ENCODE measurements at places on chromosomes 5 and 9.

GRCh38 chr5:163033656-163034055, 403.7 kb upstream of the CCNG1 start:
- no peak for DNase-seq

DNA sequence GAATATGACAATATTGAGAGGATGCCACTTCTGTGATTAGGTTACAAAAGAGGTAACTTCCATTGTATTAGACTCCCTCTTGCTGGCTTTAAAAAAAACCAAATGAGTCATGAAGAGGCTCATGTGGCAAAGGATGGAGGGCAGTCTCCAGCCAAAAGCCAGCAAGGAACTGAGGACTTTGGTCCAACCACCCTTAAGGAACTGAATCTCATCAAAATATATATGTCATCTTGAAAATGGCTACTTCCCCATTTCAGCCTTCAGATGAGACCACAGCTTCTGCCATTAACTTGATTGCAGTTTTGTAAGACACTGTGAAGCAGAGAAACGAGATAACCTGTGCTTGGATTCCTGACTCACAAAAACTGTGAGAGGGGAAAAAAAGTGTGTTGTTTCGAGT, 15.5 kb upstream of the TRIM32 start:
- DNase-seq: no peak

DNA sequence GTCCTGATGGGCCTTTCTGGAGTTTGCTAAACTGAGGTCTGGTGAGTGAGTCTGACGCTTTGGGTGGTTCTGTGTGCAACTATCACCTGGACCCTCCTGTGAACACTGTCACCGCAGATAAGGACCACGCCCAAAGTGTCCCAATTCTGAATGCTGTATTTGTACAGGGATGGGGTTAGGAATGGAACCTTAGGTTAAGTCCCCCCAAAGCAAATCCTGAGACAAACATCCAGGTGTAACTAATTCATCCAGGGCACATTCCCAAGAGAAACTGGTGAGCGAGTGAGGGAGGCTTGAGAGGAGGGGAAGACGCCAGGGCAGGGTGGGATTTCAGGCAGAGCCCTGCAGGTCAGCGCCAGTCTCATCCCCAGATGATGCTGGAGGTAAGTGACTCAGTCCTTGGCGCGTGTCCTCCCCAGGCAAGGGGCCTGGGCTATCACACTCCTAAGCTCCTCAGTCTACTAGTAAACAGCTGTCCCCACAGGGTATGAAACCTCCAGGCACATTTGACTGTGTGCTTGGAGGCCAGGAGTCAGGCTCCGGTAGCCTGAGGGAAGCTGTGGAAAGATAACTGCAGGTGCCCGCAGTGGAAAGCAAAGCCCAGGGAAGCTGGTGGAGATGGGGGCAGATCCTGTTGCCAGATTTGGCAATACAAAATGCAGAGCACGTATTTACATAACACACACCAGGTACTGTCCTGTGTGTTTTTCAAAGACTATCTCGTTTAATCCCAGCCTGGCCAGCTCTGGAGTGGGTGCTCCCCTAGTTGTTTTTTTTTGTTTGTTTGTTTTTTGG, 66.7 kb downstream of the IL6ST start:
- no peak for DNase-seq

DNA sequence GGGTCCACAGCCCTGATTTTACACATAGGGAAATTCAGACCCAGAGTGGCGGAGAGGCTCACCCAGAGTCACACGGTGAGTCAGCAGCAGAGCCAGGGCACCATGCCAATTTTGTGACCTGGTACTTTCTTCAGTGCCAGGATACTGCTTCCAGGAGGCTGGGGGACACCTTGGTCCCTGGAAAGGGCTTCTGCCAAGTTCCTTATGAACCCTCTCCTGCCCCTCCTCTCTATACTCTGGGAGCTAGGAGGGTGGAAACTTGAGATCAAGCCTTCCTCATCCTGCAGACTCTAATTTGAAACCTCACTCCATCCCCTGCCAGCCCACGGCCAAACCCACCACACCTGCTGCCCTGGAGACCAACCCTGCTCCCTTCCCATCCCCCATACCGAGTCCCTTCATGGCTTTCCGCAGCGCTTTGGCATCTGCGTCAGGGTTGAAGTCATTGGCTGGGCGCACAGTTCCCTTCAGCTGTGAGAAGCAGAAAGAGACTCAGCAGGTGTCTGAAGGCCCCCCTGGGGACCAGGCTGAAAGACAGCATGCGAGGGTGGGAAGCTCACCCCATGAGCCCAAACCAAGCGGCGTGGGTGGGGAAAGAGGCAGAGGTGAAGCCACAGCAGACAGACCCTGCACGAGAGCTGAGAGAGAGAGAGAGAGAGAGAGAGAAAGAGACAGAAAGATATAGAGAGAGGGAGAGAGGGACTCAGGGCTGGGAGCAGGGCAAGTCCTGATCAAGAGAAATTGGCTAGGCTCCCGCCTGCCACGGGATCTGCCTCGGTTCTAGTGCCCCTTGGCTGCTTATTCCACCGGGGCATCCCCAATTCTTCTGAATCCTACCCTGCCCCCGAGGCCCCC, 33.5 kb downstream of the ANXA6 start:
- DNase-seq: no peak

DNA sequence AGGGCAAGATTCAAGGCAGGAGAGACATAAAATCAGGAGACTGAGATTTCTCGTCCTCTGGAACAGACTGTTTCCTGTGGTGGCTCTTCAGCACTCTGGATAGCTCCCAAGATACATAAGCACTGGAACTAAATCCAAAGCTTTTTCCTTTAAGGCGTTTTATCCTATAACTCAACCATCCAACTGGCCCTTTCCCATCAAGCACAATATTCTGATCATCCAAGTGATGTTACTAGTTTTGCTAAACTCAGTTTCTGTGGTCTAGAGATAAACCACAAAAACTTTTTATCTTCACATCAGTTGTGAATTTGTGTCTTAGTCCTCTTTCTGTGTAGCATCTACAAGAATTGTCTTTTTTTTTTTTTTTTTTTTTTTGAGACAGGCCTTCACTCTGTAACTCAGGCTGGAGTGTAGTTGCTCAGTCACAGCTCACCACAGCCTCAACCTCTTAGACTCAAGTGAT, 299.4 kb downstream of the COX7C start:
- no peak for DNase-seq

DNA sequence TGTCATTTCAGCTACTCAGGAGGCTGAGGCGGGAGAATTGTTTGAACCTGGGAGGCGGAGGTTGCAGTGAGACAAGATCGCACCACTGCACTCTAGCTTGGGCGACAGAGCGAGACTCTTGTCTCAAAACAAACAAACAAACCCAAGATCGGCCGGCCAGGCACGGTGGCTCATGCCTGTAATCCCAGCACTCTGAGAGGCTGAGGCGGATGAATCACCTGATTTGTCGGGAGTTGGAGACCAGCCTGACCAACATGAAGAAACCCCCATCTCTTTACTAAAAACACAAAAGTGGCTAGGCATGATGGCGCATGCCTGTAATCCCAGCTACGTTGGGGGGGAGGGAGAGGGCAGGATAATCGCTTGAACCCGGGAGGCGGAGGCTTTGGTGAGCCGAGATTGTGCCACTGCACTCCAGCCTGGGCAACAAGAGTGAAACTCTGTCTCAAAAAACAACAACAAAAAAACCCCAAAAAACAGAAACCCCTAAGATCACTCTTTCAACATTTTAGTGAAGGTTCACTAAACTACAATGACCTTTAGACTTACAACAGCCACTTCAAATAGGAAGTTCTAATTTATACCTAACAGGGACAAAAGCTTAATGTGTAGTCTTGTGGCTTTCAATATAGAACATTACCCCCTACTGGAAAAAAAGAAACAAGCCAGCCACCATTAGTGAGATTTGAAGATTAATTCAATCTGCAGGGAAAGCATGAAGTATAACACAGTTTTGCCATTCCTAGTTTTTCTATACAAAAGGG, 7.0 kb downstream of the HSPA9 start:
- DNase-seq: peak; percentile 71

- no peak for DNase-seq
Observed at GRCh38 chr5:179700401-179700918, 1.7 kb downstream of the CANX start.

DNA sequence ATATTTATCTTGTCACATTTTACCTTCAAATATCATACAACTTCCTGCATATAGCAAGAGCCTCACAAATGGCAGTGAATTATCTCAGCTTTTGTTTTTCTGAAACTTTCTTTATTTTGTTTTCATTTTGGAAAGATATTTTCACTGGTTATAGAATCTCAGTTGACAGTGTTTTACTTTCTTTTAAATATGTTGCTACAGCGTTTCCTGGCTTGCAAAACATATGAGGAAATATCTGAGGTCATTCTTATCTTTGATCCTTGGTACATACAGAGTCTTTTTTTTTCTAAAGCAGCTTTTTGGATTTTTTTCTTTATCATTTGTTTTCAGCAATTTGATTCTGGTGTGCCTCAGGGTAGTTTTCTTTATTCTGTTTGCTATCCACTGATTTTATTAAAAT, 77.6 kb upstream of the CEP78 start:
- no peak for DNase-seq

DNA sequence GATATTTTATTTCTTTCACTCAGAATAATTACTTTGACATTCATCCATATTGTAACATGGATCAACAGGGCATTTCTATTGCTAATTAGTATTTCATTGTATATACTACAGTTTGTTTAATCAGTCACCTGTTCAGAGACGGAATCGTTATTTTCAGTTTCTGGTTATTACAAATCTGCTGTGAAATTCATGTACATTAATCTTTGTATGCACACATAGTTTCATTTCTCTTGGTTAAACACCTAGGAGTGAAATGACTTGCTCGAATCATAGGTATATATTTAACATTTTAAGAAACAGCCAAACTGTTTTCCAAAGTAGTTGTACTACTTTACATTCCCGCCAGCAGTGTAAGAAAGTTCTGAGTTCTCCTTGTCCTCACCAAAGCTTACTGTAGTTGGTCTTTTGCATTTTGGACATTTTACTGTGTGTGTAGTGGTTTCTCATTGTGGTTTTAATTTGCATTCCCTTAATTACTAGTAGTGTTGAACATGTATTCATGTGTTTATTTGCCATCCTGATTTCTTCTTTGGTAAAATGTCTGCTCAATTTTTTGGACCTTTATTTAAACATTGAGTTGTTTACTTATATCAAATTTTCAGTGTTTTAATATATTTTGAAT, 198.2 kb downstream of the SAXO1 start:
- DNase-seq: no peak

DNA sequence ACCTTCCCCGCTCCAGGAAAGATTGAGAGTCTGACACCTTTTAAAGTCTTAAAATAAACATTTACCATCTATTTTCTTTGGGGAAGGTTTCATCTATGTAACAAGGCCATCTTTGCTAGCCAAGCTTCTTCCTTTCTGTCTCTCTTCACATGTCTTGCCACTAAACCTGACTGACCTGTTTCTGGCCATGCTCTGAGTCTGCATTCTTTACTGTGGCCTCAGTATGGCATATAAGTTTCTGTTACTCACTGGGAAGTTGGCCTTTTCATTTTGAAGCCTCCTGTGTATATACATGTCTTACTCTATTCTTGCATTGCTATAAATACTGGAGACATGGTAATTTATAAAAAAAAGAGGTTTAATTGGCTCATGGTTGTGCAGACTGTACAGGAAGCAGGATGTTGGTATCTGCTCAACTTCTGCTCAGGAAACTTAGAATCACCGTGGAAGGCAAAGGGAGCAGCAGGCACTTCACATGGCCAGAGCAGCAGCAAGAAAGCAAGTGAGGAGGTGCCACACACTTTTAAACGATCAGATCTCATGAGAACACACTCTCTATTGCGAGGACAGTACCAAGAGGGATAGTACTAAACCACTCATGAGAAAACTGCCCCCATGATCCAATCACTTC, 48.1 kb downstream of the KCNV2 start:
- no peak for DNase-seq

- DNase-seq: no peak
Observed at GRCh38 chr9:73892335-73892734, 604.8 kb upstream of the RORB start.

DNA sequence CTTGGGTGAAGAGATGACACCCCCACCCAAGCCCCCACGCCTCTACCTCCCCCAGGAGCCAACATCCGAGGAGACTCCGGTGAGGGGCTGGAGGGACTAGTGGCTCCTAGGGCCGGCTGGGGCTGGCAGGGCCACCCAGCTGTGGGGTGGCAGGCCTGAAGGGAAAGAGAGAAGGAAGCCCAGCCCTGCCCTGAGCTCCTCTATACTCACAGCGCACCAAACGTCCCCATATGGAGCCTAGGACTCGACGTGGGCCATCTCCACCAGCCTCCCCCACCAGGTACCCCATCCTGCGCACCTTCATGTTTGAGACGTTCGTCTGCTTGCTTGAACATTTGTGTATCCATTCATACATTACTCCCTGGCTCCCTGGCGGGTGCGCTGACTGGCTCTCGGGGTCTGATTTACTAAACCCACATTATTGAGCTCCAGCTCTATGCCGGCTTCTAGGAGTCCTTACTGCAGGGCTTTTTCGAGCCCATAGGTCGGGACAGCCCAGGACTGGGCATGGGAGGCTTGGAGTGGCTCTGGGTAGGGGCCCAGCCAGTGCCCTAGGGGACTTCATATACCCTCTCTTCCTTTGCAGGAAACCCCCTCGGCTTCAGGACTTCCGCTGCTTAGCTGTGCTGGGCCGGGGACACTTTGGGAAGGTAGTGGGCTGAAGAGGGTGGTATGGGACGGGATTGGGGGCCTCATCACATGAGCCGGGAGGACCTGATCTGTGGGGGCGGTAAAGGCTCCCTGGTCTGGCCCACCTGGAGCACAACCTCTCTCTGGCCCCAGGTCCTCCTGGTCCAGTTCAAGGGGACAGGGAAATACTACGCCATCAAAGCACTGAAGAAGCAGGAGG, 9.1 kb downstream of the ZDHHC12 start:
- no peak for DNase-seq

- no peak for DNase-seq
Observed at GRCh38 chr9:101408374-101409078, 9.9 kb downstream of the ZNF189 start.

- no peak for DNase-seq
Observed at GRCh38 chr5:67257077-67257476, 60.5 kb upstream of the CD180 start.

DNA sequence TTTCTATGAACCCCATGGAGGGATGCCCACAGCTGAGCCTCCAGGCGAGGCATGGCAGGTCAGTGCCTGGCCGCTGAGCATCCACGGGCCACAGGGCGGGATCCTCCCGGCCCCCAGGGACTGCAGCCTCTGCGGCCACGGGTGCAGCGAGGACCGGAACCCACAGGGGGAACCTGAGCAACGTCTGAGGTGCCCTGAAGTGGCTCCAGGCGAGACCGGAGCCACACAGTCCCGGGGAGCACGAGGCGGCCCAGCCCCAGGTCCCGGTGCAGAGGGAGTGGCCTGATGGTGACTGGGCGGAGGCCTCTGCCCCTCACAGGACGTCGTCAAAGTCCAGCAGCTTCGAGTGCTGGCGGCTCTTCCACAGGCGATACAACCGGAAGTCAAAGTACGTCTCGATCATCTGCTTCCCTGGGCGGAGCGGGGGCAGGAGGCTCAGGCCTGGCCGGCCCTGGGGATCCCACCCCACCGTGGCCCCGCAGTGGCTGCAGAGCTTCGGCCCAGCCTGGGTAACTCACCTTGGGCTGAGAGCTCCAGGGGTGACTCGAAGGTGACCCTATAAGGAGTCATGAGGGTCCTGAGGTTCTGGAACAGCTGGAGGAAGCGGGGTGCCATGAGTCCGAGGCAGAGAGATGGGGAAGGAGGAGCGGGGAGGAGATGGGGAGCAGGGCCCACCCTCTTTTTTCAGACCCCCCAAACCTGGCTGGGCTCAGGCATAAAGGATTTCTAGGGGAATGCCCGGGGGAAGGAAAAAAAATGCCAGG, 8.1 kb upstream of the ENTPD8 start:
- DNase-seq: no peak

- peak; percentile 33 for DNase-seq
Observed at GRCh38 chr5:3226196-3226920, 369.3 kb upstream of the IRX1 start.

Data from MG63 (cell line).